Activated T-helper 1 cell treated with anti-CD3 and anti-CD28 coated beads, Interleukin-12 subunit alpha, Interleukin-12 subunit beta, Interleukin-2, Interleukin-4 antibody, amounts not matched to agents 30 ng/mL and 10 ng/mL and 1 ng/mL, durations not matched to agents 14 hours and 24 hours and 36 hours (primary cell): ENCODE measurements at places on chromosomes 11 and 22. TPM values are rescaled to one million over a fixed set of nuclear protein-coding genes. Genes with fewer than 3 reads are reported as not detected.

CHRDL2 gene
- total RNA-seq, result not detected in 2 replicates

DNA sequence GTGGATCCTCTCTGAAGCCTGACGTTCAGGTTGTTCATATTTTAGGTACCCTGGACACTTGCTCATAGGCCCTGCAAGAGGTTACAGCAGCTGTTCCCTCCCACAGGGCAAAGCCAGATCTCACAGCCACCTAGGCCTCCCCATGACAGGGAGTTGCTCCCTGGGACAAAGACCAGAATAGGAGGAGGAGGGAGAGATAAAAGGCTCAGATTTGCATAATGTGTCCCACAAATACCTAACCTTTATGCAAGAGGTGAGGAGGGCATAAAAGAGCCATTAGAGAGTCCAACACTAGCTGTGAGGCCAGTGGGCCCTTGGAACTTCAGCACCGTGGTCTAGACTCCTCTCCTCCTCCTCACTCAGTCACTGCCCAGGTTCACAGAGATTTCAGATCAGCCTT is 33.8 kb downstream of the ZNF280B start:
- no peak for DNase-seq

DNA sequence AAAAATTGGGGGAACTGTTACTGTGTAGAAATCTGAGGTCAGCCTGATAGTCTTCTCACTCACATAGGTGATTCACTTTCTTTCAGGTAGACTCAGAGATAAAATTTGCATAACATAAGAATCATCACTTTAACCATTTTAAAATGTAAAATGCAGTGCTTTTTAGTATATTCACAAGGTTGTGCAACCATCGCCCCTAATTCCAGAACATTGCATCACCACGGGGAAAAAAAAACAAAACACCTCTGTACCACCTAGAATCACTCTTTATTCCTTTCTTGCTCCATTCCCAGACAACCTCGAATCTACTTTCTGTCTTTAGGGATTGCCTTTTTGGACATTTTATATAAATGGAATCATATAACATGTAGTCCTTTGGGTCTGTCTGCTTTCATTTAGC is 20.9 kb downstream of the CHEK1 start:
- no peak for DNase-seq

- DNase-seq, result no peak
These were observed 866.6 kb downstream of the BRD1 start for GRCh38 chr22:48960980-48961660.

ASCL2 gene
- total RNA-seq, result 0.42 and 0.54 TPM in 2 replicates

SLC22A12 gene
- not detected in 2 replicates for total RNA-seq

MUC2 gene
- not detected in 2 replicates for total RNA-seq

- DNase-seq, result no peak
These were observed 105.0 kb downstream of the TRIM29 start for GRCh38 chr11:120032766-120033390.

DNA sequence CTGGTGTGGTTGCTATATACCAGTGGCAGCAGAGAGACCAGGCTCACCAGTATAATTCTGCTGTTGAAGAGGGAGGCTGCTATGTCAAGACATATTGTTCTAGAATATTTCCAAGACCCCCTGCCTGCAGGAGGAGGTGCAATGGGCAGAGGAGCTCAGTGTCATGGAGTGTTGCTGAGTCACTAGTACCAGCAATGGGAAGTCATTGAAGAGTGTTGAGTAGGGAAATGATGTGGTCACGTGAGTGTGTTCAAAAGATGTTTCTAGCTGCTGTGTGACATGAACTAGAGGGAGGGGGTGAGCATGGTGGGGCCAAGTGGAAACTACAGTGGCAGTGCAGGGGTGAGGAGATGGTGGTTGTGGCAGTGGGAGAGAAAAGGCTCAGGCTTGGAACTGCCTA is 76.3 kb upstream of the BIRC3 start:
- no peak for DNase-seq

GRCh38 chr11:122422682-122423081 is 232.8 kb upstream of the UBASH3B start:
- DNase-seq, result no peak

DNA sequence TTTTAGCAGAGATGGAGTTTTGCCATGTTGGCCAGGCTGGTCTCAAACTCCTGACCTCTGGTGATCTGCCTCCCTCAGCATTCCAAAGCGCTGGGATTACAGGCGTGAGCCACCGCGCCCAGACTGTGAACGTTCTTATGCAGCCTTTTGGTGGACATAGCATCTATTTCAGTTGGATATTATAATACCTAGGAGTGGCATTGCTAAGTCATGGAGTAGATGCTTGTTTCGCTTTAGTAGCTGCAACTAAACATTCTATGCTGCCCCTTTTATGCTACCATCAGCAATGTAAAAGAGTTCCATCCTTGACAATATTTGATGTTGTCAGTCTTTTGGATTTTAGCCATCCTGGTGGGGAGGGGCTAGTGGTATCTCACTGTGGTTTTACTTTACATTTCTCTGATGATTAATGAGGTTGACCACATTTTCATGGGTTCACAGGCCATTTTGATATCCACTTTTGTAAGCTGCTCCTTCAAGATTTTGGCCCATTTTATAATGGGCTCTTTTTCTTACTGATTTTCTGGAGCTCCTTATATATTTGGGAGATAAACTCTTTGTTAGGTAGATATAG is 16.5 kb upstream of the APOBEC3A start:
- no peak for DNase-seq

GRCh38 chr11:64685536-64685935 is 37.5 kb downstream of the NRXN2 start:
- DNase-seq, result no peak

GRCh38 chr11:10478066-10478465 is 23.0 kb downstream of the AMPD3 start:
- no peak for DNase-seq

SOX10 gene
- not detected in 2 replicates for total RNA-seq

TRIM66 gene
- total RNA-seq, result 11.7 and 14.2 TPM in 2 replicates

MIOX gene
- 0.29 TPM in 1 of 2 replicates, not detected in the other for total RNA-seq

GRCh38 chr22:44677871-44678555 is 24.0 kb upstream of the PRR5 start:
- no peak for DNase-seq

- DNase-seq, result no peak
These were observed 378.0 kb downstream of the NTM start for GRCh38 chr11:131748151-131749050.

DNA sequence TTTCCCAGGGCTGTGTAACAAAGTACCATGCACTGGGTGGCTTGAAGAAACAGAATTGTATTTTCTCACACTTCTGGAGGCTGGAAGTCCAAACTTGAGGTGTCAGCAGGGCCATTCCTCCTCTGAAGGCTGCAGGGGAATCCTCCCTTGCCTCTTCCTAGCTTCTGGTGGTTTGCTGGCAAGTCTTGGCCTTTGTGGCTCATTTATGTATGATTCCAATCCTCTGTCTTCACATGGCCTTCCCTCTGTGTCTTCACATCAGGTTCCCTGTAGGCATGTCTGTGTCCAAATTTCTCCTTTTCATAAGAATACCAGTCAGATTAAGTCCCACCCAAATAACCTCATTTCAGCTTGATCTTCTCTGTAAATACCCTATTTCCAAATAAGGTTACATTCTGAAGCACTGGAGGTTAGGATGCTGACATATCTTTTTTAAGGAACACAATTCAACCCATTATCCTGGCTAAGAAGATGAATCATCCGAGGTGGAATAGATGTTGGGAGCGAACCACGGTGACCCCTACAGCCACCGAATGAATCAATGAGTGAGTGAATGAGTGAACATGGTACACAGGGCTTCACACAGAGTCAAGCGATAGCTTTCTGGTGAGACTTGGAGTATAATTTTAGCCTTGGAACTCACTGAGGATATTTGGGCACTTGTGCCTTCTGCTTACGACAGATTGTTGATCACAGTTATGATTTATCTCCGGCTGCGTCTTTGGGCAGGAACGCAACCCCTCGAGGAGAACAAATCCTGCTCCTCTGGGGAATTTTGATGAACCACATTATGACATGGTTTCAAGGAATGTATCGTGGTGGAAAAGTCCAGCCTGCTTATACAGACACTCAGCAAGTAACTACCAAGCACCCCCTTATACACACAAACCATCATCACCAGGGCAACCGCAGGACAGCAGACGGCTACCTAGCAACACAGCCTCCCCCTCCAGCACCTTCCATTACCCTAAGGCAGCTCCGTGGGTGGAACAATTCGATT is 34.3 kb upstream of the MICAL2 start:
- DNase-seq, result no peak

DNA sequence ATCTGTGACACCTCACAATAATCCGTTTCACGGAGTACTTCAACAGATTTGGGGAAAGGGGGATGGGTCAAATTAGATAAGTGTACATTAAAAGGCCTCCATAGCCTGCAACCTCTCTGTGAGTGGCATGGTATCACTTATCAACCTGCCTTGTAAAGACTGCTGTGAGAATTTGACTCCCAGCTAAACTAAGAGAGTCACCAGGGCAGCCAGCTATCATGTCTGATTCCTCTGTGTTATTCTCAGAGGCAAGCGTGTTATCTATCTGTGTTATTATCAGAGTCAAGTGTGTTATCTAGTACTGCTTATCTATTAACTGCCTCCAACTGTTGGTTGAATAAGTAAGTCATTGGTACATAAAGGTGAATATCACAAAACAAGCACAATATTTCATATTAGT is 4.1 kb upstream of the FAM83F start:
- no peak for DNase-seq

APOBEC3F gene
- total RNA-seq, result 19.0 and 21.6 TPM in 2 replicates

DERL3 gene
- 13.8 and 18.8 TPM in 2 replicates for total RNA-seq
